Thyroid gland (tissue), 4 donors: ENCODE measurements at places on chromosomes 3 and 15. TPM values are rescaled to one million over a fixed set of nuclear protein-coding genes. Genes with fewer than 3 reads are reported as not detected.

Gene NSUN3
- total RNA-seq: 17.6 TPM

- no peak for DNase-seq
- H3K27me3 ChIP-seq: no peaks in the 10 kb centered on the region
- H3K4me3 ChIP-seq: no peak overlapping the region
- no peaks in the 10 kb centered on the region for H3K36me3 ChIP-seq
Observed at GRCh38 chr3:94065122-94065521, 2.3 kb downstream of the NSUN3 start.

DNA sequence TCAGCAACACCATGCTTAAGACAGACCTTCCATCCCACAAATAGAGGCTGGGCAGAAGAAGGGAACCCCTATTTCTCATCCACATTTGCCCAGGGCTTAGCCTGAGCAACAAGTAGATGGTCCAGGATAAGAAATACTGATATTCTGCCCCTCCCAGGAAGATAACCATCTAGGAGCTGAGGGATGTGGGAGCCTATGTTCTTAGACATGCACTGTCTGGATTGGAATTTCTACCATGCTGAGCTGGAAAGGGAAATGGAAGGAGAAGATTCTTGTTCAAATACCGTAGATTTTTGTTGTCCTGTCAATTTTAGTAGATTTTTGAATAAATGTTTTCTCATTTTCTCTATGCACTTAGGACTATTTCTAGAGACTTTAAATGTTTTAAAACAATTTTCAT, 450.7 kb upstream of the SEMA6D start:
- no peak for DNase-seq
- no peaks in the 10 kb centered on the region for H3K36me3 ChIP-seq
- H3K27me3 ChIP-seq: no peaks in the 10 kb centered on the region
- no peak overlapping the region for H3K27ac ChIP-seq
- no peak overlapping the region for H3K4me3 ChIP-seq
- no peaks in the 10 kb centered on the region for H3K4me1 ChIP-seq

Gene GATM
- total RNA-seq: 20.6 TPM

DNA sequence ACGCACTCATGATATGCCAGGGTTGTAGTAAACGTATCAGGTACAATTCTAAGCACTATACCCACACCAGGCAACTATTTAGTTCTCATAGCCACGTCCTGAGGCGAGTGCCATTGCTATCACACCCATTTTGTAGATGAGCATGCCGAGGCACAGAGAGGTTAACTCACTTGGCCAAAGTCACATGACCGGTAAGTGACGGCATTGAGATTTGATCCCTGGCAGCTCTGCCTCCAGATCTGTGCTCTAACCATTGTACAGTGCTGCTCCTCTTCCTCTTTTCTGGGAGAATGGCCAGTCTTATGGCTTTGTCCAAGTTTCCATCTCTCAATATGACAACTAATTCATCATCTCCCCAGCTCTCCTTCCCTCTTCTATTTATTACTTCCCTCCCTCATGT, 18.9 kb upstream of the ATP2B2 start:
- no peaks in the 10 kb centered on the region for H3K4me1 ChIP-seq
- H3K27ac ChIP-seq: no peak overlapping the region
- no peaks in the 10 kb centered on the region for H3K36me3 ChIP-seq
- H3K27me3 ChIP-seq: no peaks in the 10 kb centered on the region

Gene TRIM42
- not detected for total RNA-seq

DNA sequence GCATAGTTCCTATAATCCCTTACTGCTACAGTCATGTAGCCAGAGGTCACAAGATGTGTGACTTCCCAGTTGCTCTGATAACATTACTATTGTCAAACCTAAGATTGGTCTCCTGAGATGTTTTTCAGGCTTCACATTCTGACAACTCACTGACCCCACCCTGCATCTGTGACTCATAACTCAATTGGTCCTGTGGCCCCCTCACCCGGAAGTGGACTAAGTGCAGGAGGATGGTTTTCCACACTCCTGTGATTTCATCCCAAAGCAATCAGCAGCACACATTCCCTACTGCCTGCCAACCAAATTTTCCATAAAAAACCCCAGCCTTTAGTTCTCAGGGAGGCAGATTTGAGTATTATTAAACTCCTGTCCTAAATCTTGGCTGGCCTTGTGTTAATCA, 564.9 kb upstream of the ZNF385D start:
- H3K4me3 ChIP-seq: no peak overlapping the region
- H3K27me3 ChIP-seq: no peaks in the 10 kb centered on the region

DNA sequence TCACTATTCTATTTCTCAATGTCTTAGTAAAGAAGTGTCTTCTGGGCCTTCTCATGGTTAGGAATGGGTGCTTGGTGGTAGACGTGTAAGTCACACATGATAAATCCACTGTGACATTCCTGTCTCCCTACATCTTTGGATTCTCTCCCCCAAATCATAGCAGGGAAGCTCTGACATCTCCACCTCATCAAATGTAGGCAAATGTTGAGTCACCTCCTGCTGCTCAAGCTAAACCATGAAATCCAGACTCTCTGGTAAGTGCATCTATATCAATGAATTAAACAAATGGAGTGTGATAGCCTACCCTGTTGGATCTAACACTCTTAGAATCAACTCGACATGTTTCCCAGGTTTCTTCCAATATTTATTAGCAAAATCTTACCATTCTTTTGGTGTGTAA, 42.8 kb upstream of the RPL35A start:
- H3K27me3 ChIP-seq: no peaks in the 10 kb centered on the region
- DNase-seq: no peak
- no peak overlapping the region for H3K27ac ChIP-seq
- H3K4me1 ChIP-seq: no peaks in the 10 kb centered on the region
- H3K4me3 ChIP-seq: no peak overlapping the region

Gene BUB1B
- total RNA-seq: 3.7 TPM

- DNase-seq: no peak
- H3K36me3 ChIP-seq: no peaks in the 10 kb centered on the region
- no peak overlapping the region for H3K27ac ChIP-seq
- H3K27me3 ChIP-seq: no peaks in the 10 kb centered on the region
Observed at GRCh38 chr3:138389144-138389601, 40.8 kb downstream of the MRAS start.

DNA sequence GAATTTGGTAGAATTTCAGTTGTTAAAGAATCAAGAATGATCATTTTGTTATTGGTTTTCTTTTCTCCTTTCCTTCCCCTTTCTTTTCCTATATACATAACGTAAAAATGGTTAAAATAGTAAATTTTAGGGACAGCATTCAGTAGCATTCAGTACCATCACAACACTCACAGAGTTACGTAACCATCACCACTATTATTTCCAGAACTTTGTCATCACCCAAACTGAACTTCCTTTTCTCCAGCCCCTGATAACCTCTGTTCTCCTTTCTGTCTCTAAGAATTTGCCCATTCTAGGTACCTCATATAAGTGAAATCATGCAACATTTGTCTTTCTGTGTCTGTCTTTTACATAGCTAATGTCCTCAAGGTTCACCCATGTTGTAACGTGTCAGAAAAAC, 165.3 kb downstream of the AKAP13 start:
- H3K36me3 ChIP-seq: no peaks in the 10 kb centered on the region
- H3K27ac ChIP-seq: peak overlapping the region; percentile 83
- DNase-seq: no peak
- no peaks in the 10 kb centered on the region for H3K27me3 ChIP-seq

Gene SMAD3
- total RNA-seq: 33.6 TPM

Gene ACVR2B
- total RNA-seq: 7.0 TPM

Gene MESP2
- total RNA-seq: not detected

GRCh38 chr15:70103880-70104626, 6.3 kb upstream of the TLE3 start:
- H3K4me1 ChIP-seq: peaks cover 25% of the 10 kb centered on the region
- DNase-seq: no peak
- no peak overlapping the region for H3K27ac ChIP-seq
- H3K36me3 ChIP-seq: no peaks in the 10 kb centered on the region
- H3K4me3 ChIP-seq: no peak overlapping the region
- no peaks in the 10 kb centered on the region for H3K27me3 ChIP-seq

Gene GCNT3
- total RNA-seq: 2.2 TPM

Gene ANKRD63
- not detected for total RNA-seq

DNA sequence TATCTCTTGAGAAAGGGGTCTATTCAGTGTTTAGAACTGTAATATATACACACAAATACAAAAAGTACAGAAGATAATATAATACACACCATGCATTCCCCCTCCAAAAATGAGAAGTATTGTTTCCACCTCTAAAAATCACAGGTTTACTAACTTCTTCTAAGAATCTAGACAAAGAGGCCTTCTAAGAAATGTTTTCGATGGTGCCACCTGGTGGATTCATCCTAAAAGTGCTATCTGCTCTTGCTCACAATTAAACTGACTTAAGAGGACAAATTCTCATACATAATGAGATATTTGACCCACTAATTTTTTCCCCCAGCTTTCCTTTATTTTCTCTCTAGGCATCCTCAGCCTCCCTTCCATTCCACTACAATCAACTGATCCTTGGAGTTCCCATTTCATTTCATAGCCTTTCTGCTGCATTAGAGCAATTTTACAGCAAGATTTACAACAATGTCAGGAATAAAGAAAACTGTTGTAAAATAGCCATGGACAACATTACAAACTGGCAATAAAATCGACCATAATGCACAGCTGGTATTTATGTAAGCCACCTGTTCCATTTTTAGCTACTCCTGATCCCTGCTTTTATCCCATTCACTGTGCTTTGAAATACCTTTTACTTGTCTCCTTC, 124.6 kb downstream of the ARRDC4 start:
- peak; percentile 50 for DNase-seq
- H3K4me3 ChIP-seq: no peak overlapping the region
- H3K36me3 ChIP-seq: no peaks in the 10 kb centered on the region
- peaks cover 11% of the 10 kb centered on the region for H3K4me1 ChIP-seq
- no peak overlapping the region for H3K27ac ChIP-seq

- peak overlapping the region; percentile 97 for H3K27ac ChIP-seq
- H3K4me3 ChIP-seq: peak overlapping the region; percentile 70
- H3K4me1 ChIP-seq: peaks cover 31% of the 10 kb centered on the region
Observed at GRCh38 chr15:40407330-40407990, 1.9 kb downstream of the IVD start.

Gene LRRK1
- 7.1 TPM for total RNA-seq

DNA sequence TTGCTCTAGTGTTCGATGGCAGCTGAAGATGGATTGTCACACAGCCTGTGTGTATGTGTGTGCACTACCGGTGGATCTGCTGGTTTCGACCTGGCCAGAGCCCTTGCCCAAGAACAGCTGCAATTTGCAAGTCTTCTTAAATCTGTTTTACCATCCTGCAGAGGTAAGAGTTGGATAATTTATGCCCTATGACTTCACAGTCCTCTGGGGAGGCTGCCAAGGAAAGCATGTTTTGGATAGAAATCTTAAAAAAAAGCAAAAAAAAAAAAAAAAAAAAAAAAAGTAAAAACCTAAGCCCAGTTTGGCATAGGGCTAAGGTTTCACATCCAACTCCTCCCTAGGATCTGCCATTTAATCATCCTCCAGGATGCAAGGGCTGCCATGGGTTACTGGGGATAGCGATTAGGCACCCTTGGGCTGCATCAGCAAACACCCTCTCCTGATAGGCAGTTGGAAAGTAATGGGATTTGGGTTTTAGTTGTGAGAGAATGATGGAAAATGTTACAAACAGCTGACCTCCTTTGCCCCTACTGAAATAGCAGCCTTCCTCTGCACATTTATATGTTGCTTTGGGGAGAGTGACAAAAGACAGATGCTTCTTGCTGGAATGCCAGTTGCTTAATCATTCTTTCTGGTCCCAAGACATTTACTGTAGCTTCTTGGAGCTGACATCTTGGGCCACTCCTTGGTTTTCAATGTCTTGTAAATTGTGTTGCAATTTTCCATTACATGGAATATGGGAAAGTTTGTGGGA, 35.4 kb downstream of the CD200R1L start:
- no peaks in the 10 kb centered on the region for H3K36me3 ChIP-seq
- no peak overlapping the region for H3K4me3 ChIP-seq
- no peak for DNase-seq
- H3K4me1 ChIP-seq: no peaks in the 10 kb centered on the region
- no peaks in the 10 kb centered on the region for H3K27me3 ChIP-seq

DNA sequence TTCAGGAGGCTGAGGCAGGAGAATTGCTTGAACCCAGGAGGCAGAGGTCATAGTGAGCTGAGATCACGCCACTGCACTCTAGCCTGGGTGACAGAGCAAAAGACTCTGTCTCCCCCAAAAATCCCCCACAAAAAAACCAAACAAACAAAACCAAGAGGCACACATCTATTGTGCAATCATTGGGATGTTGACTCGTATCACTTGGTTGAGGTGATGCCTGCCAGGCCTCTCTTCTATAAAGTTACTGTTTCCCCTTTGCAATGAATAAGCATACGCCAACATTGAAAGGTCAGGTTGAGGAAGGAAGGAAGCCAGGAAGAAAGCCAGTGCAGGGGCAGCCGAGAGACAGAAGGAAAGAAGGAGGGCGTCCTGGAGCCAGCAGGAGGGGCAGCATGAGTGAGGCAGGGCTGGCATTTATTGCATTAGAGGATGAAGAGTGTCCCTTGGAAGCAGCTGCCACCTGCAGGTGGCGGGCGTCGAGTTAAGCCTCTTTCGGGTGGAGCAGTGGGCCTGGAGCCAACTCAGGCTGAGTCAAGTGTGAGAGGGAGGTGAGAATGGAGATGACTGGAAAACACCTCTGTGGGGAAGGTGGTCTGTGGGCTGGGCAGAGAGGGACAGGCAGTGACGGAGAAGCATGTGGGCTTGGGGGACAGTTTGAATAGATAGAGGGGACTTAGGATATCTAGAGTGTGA, 8.3 kb upstream of the CSPG4 start:
- no peak overlapping the region for H3K27ac ChIP-seq
- H3K36me3 ChIP-seq: no peaks in the 10 kb centered on the region
- H3K4me1 ChIP-seq: peaks cover 21% of the 10 kb centered on the region
- no peaks in the 10 kb centered on the region for H3K27me3 ChIP-seq
- peak; percentile 66 for DNase-seq

Gene GOLGA6L7
- total RNA-seq: not detected

DNA sequence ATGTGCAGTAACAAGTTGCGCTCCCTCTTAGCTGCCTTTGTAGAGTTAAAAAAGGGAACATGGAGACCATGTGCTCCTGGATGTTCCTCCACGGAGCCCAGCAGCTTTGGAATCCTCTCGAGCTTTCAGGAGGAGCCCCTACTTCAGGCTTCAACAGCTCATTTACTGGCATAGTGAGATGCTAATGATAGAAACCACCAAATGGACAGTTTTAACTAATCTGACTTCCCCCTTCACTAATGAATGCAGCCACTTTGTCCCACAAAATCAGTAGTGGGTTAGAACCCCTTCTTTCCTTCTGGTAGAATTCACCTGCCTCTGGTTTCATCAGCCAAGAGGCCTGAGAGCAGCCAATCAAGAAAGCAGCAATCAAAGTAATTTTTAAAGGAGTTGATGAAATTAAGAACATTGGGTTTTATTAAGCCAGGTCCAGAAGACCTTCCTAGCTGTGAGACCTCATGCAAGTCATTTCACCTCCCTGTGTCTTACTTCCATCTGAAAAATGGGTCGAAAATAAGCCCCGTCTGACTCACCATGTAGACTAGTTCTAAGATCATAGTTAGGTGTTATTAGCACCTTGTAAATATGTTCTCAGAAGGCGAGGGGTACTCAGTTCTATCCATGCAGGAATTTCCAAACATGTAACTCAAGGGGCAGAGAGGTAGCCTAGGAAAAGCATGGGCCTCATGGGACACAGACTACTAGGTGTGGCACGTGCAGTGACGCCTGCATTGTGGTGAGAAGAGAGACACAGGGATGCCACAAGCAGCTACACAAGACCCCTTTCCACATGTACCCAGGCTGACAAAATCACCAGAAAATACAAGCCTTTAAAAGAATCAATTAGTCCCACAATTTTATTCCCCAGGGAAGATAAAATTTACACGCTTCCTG, 179.7 kb upstream of the LPP start:
- no peaks in the 10 kb centered on the region for H3K27me3 ChIP-seq
- no peak for DNase-seq
- peaks cover 6% of the 10 kb centered on the region for H3K4me1 ChIP-seq
- no peaks in the 10 kb centered on the region for H3K36me3 ChIP-seq

- DNase-seq: no peak
- no peak overlapping the region for H3K27ac ChIP-seq
- no peak overlapping the region for H3K4me3 ChIP-seq
- no peaks in the 10 kb centered on the region for H3K27me3 ChIP-seq
- H3K4me1 ChIP-seq: no peaks in the 10 kb centered on the region
Observed at GRCh38 chr3:34364335-34364734, 565.9 kb downstream of the PDCD6IP start.
